ENCODE measurements at places on chromosomes 1 and 21.
A peak's percentile ranks its signal among the peaks of the same experiment; 100 is the strongest.

- DNase-seq, result no peak
Observed at GRCh38 chr1:96721053-96721415, 550 bp upstream of the PTBP2 start.

GRCh38 chr1:8427493-8427892 lies 109.6 kb downstream of the SLC45A1 start:
- no peak for DNase-seq

- peak; percentile 66 for DNase-seq
Observed at GRCh38 chr1:7942214-7942921, 1.7 kb upstream of the TNFRSF9 start.

DNA sequence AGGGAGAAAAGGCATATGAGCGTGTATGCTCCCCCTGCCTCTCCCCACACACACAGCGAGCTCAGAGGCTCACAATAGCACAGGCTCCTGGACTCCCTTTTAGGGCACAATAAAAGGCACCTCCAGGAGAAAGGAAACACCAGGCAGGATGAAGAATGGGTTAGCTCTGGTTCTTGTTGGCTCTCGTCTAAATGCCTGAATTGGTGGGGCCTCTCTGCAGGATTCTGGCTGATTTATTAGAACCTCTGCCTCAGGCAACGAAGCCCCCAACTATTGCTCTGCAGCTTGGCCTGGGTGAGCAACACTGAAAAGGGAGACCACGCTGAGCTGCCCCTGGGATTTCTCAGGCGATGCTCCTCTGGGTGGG lies 590.9 kb upstream of the PLXNA2 start:
- DNase-seq, result no peak

- DNase-seq, result no peak
Observed at GRCh38 chr21:17527711-17528110, 14.9 kb downstream of the CXADR start.

DNA sequence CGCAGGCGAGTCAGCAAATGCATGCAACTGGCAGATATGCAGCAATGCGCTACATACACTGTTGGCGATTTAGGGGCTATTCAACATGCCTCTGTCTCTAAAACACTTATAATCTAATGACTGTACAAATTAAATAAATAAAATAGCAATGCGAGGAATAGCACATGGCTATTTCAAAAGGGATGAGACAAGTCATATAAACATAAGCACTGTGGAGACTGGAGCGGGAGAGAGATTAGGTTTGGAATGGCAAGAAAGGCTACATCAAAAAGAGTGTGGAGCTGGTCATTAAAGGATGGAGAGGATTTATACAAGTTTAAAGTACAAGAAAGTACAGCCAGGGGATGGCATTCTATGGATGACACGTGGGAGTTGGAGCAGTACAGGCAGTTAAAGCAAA lies 523.5 kb upstream of the CAMK1G start:
- no peak for DNase-seq

GRCh38 chr1:168717906-168718891 lies 10.8 kb downstream of the DPT start:
- DNase-seq, result no peak

GRCh38 chr1:153506831-153507413 lies 28.9 kb downstream of the S100A6 start:
- no peak for DNase-seq

- DNase-seq, result peak; percentile 81
Observed at GRCh38 chr1:25820247-25821111, 725 bp downstream of the MTFR1L start.

- DNase-seq, result no peak
Observed at GRCh38 chr1:69852151-69852550, 284.4 kb downstream of the LRRC7 start.

DNA sequence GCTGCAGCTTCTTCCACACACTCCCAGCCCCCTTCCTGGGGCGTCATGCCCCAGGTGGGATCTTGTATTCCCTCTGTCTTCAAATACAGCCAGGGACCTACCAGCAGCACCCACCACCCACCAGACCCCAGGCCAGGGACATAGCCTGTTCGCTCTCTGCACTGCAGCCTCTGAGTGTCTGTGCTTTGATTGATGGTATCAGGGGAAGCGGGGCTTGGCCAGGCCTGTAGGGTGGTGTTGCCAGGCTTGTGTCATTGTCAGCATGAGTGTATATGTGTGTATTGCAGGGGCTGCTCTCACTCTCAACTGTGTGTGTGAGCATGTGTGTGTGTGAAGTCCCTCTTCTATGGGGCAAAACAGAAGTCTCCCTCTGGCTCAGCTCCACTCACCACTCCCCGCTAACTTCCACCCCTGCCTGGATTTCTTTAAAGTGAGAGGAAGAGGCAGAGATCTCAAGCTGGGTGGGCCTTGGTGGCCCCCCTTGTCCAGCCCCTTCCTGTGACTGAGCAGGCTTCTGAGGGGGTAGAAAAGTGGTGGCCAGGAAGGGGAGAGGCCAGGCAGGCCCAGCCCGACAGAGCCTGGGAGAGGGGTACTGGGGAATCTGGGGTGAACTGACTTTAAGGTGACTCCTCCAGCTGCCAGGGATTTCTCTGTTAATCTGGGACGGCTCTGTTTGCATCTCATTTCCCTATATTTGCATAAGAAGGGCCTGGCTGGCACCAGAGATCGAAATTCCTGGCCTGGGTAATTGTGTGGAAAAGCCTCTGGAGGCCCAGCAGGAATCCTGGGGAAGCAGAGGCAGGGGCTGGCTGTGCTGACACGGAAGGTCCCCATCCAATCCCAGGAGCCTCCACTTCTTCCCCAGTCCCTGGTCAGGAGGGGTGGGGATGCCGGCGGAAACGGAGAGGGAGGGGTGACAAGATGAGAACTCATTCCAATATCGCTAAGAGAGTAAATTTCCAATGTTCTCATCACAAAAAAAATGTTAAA lies 18.6 kb upstream of the ADGRB2 start:
- no peak for DNase-seq

GRCh38 chr1:242754125-242754524 lies 229.6 kb upstream of the PLD5 start:
- no peak for DNase-seq

DNA sequence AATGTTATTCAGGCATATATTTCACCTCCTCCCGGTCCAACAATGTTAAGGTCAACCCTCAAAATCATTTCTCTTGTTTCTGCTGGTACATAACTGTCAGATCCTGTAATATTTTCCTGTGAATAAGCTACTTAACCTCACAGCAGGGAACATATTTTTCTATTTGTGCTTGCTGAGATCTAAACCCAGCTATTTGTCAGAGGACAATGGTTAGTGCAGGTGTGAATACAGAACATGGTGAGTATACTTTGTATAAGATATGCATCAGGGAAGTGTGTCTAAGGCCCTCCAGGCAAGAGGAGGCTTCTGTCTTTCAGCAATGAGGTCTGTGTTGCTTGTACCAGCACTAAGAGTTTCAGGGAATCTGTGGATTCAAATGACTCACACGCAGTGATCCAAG lies 970.6 kb downstream of the NCAM2 start:
- DNase-seq, result no peak

DNA sequence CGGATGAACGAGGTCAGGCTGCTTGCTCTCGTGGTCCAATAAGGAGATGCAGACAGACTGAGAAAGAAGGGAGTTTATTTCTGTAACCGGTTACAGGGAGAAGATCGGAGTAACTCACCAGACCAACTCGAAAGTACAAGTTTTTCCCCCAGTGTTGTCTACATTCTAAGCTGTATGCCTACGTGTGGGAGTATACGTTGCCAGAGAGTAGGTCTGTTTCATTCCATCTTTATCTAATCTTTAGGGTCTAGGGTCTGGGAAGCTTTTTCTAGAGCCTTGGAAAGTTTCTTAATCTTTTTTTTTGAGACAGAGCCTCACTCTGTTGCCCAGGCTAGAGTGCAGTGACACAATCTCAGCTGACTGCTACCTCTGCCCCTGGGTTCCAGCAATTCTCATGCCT lies 4.7 kb upstream of the PADI1 start:
- no peak for DNase-seq

GRCh38 chr1:151993084-151993733 lies 450 bp downstream of the S100A10 start:
- peak; percentile 65 for DNase-seq

DNA sequence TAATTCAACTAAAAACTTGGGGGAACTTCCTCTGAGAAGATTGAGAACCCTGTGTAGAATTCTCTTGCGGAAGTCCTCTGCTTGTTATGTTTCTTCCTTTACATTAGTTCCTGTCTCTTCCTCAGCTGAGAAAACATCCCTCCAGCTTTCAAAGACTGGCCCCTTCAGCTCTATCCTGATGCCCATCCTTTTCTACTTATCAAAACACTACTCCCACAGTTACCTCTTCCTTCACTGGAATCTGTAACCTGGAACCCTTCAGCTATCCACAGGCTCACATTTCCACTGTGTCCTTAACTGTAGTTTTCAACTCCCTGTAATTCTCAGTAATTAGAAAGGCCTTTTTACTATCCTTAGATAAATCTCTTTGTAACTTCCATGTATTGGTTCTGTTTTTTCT lies 6.0 kb upstream of the DEDD start:
- no peak for DNase-seq

- peak; percentile 24 for DNase-seq
Observed at GRCh38 chr1:176949033-176949662, 215.4 kb downstream of the ASTN1 start.

DNA sequence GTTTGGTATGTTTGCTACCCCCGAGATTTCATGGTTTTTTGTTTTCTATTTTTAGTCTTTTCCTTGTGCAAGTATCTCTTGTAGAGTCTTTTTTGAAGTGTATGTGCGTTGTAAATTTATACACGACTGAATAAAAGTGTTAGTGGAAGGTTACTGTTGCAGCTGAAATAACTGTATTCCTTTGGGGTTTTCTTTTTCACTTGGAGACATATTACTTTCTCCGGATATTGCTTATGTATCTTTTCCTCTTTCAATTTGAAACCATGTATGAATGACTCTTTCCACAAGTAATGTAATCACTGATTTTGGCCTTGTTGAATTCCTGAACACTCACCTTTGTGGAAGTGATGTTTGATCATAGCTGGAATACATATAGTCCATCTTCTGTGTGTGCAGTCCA lies 956 bp downstream of the URB2 start:
- no peak for DNase-seq

DNA sequence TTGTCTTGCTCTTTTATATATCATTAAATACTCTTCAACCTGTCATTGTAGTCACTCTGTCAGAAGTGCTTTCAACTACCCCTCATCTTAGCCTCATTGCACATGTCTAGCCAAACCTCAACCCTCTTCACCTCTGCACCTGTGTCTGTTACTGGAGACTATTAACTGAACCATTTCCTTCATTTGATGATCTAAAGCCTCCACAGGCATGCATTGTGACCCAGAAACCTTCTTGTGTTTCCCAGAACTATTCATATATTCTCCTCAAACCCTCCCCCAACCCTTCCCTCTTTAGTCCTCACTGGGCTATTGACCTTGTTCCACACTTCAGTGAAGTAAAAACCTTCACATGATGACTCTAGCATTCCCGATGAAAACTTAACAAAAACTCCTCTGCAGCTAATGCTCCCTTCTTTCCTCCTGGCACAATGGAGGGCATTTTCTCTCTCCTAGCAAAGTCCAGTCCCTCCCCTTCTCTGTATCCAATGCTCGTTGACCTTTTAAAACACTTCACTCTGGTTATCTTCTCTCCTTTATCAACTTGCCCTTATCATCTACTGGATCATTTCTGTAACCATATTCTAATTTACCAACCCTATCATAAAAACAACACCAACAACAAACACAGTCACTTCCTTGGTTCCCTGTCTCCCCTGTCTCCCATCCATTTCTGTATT lies 86.1 kb downstream of the BACH1 start:
- no peak for DNase-seq

All from activated T-cell treated with anti-CD3 and anti-CD28 coated beads, Interleukin-2, amount 50 U/mL, for 48 hours (primary cell).